NCI-H2107 (cell line): ENCODE measurements at places on chromosomes 2 and 18.

GRCh38 chr2:236359426-236360045, 95.3 kb upstream of the ASB18 start:
- DNase-seq, result no peak

- DNase-seq, result no peak
Observed at GRCh38 chr2:225037415-225038230, 4.6 kb downstream of the DOCK10 start.

DNA sequence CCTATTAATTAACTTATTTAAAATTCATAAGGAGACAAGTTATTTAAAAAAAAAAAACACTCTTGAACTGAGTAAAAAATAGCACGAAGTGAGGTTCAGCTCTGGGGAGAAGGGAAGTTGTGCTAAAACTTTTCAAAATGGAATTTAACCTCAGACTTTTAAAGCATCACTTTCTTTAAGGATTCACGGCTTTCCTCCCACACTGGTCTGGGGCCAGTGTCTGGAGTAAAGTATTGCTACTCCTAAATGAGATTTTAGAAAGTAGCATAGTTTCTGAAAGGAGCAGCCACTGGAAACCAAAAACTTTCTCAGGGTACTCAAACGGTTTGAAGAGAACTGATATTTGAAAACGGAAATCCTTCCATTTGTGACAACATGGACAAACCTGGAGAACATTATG, 97.7 kb upstream of the CYP1B1 start:
- DNase-seq, result no peak

GRCh38 chr2:37454851-37455762, 110.7 kb downstream of the QPCT start:
- DNase-seq, result no peak

DNA sequence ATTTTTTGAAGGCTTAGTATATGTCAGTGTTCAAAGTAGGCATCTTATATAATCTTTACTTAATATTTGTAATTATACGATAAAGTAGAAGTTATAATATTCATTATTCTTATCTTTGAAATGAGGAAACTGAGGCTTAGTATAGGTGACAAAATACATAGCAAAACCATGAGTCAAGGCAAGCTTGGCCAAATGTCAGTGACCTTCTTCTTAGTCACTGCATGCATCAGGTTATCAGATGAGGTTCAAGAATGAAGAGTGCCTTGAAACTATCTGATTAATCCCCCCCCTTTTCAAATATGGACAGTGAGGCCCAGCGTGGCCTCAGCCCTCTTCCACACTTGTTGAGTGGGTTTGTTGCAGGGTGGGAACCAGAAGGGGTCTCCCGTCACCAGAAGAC, 59.3 kb downstream of the PMAIP1 start:
- no peak for DNase-seq

DNA sequence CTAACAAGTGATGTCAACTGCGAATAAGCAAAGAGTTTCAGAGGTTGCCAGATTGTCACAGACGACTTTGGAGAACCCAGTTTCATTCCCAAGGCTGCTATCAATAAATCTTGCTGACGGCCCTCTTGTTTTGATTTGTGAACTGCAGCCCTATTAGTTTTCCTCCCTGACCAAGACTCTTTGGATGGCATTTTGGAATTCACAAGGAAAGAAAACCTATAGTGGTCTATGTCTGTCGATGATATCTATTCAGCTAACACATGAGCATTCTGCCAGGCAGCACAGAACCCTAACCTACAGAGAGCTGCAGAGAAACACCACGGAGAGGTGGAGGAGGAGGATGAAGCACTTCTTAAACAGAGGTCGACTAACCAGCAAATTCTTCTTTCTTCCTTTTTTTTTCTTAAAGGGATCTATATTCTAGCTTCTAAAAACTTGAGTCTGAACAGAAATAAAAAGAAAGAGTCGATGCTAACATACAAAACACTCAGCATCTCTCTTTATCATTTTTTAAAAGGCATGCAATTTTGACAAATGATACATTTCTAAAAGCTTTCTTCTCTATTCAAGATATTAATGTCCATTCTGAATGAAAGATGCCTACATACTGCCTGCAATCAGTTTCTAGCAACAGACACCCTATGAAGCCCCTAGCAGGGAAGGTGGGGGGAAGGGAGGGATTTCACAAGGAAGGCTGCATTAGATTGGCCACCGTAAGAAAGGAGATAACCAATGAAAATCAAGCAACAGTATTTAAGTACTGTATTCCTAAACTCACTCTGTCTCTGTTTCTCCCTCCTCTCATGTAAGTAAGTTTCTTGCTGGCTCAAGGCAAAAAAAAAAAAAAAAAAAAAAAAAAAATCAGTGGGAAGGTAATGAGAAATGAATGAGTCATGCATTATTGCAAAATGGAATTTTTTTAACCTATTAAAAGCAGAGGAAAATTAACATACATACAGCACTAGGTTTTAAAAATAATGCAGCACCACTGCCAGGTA, 83.0 kb upstream of the CHRNA1 start:
- no peak for DNase-seq

DNA sequence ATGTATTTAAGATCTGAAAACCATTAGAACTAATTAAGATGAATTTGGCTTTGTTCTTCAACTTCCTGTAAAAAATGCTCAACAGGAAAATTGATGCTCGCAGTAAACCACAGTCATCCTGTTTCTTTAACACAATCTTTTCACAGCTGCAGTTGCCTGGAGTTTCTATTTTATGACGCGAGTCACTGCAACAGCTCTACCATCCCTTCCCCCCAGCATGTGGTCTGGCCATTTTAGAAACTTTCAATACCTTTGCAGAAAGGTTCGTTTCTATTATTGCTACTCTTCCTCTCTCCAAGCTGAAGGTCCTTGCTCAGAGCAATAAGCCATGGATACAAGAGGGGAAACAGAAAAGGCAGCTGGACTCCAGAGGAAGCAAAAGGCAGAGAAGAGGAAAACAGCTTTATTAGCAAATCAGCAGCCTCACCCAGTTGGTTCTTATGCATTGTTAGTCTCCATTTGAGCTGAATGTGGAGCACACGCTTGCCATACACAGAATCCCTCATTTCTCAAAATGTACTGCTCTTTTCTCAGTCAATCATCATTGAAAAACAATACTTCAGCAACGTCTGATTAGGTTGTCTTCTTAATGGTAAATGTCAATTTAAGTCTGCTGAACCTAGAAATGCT, 3.9 kb downstream of the WIPF1 start:
- DNase-seq, result peak; percentile 7

- DNase-seq, result no peak
Observed at GRCh38 chr2:176132205-176133171, 3.0 kb downstream of the HOXD8 start.

DNA sequence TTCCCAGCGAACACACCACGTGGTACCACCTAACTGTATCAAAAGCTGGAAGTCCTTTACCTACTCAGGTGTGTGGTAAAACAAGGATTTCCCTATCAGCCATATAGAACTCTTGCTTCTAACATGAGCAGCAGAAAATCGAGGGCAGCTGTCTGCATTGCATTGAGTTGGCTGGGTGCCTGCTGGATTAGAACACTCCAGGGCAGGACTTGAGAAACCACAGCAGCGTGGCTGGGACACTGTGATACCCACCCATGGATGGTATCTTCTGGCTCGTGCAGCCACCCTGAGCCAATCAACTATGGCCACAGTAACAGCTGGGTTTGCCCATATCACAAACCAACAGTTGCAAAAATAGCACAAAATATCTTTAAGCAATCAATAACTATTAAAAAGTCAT, 188.3 kb downstream of the FBXO15 start:
- no peak for DNase-seq

GRCh38 chr2:142100970-142101369, 29.8 kb downstream of the LRP1B start:
- no peak for DNase-seq

- no peak for DNase-seq
Observed at GRCh38 chr2:130385709-130386108, 29.9 kb downstream of the PTPN18 start.

DNA sequence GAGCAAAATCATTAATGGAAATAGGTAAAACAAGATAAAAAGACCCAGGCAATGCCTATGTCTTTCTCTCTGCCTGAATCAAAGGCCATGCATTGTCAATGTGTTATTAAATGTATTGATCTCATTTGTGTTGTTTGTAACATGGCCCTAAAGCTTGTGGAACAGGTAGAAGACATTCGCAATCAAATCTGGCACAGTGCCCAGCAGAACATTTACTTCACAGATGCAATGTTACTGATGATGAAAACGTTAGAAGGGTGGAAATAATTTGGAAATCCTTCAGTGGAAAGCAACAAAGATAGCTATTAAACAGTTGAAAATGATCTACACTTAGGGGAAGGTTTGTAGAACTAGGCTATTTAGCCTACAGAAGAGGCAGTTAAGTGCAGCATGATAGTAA, 368.2 kb downstream of the EPHA4 start:
- no peak for DNase-seq
